G401 (cell line): ENCODE measurements at places on chromosomes 4 and X. TPM values are rescaled to one million over a fixed set of nuclear protein-coding genes. Genes with fewer than 3 reads are reported as not detected.

Gene GYPB
- not detected in 2 replicates for total RNA-seq

Gene CDX4
- not detected in 2 replicates for total RNA-seq

Gene SATL1
- not detected in 2 replicates for total RNA-seq

Gene GNPDA2
- 13.1 and 22.4 TPM in 2 replicates for total RNA-seq

Gene SLC25A53
- total RNA-seq, result 0.68 TPM in 1 of 2 replicates, not detected in the other

Gene DNAAF6
- total RNA-seq, result not detected in 2 replicates

Gene ARHGAP4
- total RNA-seq, result 55.7 and 62.6 TPM in 2 replicates

Gene FAM9A
- total RNA-seq, result not detected in 2 replicates

Gene C4orf36
- total RNA-seq, result 0.78 TPM in 1 of 2 replicates, not detected in the other

Gene TEX13B
- not detected in 2 replicates for total RNA-seq

Gene TMPRSS11A
- total RNA-seq, result not detected in 2 replicates

Gene MEPE
- total RNA-seq, result not detected in 2 replicates

Gene PPARGC1A
- not detected in 2 replicates for total RNA-seq

Gene KLF8
- total RNA-seq, result not detected in 2 replicates

Gene SSX1
- total RNA-seq, result not detected in 2 replicates

Gene CYLC1
- total RNA-seq, result not detected in 2 replicates

Gene SSX2
- not detected in 2 replicates for total RNA-seq

Gene CC2D2A
- total RNA-seq, result 7.6 and 24.7 TPM in 2 replicates

Gene PHKA1
- total RNA-seq, result 10.0 and 13.1 TPM in 2 replicates

Gene GLRA2
- not detected in 2 replicates for total RNA-seq

Gene ARHGAP6
- not detected in 2 replicates for total RNA-seq

Gene PCDH19
- total RNA-seq, result 0.06 and 0.37 TPM in 2 replicates

Gene SUV39H1
- total RNA-seq, result 9.5 and 13.3 TPM in 2 replicates

Gene NSG1
- 33.8 and 37.9 TPM in 2 replicates for total RNA-seq

Gene VEGFD
- not detected in 2 replicates for total RNA-seq
